ENCODE measurements at places on chromosomes 6 and 20.

DNA sequence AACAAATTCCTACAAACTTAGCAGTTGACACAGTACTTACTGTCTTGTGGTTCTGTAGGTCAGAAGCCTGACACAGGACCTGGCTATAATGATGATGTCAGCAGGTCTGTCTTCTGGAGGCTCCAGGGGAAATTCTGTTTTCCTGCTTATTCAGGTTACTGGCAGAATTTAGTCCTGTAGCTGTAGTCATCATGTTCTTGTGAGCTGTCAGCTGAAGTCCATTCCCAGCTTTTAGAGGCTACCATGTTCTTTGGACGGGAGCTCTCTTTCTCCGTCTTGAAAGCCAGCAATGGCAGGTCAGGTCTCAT lies 99.2 kb downstream of the HIVEP1 start:
- no peak for DNase-seq

DNA sequence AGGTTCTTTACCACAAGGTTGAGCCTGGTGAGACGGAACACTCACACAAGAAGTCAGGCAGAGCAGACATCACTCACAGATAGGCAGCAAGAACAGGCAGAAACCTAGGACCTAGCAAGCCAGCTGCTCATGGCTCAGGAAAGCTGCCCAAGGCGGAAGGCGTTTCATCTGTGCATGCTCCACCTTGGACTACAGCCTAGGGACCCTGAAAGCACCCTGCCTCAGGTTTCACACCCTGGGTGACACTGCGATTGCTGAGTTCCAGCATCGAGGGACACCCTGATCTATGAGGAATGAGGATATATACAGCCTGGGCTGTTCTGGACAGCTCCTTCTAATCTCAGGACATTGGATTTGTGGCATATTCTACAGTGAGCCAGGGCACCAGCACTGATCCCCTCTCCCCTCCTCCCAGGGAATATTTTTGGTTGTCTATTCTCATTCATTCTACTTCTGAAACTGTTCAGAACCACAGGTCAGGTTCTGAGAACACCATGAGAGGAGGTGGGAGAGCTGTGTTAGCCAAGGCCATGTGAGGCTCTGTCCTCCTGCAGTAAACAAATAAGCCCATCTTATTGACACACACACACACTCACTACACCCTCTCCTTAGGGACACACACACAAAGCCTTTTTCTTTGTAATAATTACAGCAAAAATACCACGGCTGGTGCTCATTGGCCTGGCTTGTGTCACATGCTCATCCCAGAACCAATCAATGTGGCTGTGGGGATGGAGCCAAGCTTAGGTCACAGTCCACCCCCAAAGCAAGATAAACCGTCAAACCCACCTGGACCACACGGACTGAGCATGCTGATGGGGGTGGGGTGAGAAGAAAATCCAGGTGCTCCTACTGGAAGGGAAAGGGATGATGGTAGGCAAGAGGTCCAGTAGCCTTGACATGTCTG lies 26.3 kb upstream of the PMEPA1 start:
- no peak for DNase-seq

GRCh38 chr20:63619086-63619485 lies 7.8 kb downstream of the GMEB2 start:
- DNase-seq: no peak

DNA sequence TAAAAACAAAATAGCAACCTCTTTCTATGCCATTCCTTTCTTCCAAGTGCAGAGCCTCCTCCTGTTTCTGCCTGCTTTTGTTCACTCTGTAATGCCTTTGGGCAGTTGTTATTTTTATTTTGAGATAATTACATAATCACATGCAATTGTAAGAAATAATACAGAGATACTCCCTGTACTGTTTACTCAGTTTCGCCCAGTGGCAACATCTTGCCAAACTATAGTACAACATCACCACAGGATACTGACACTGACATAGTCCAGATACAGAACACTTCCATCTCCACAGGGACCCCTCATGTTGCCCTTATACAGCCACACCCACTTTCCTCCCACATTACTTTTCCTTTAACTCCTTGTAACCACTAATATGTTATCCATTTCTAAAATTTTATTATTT lies 59.7 kb downstream of the BANF2 start:
- no peak for DNase-seq

GRCh38 chr6:12947967-12948366 lies 231.4 kb downstream of the PHACTR1 start:
- DNase-seq: no peak

- DNase-seq: no peak
Measured at GRCh38 chr6:142871910-142872331, 73.1 kb downstream of the HIVEP2 start.

DNA sequence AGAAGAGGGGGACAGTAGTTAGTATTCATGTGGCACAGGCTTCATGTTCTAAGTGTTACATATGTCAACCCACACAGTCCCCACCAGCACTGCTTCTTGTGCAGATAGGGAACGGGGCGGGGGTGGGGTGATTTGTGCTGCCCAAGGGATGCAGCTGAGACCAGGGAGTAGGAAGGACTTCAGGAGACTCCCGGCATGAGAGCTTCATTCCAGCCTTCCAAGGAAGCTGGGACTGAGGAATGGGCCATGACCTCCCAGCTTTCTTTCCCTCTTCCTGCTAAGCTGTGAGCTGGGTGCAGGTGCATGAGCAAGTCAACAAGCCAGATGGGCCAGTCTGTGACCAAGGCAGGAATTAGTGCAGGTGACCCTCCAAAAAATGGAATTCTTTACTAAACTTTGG lies 9.2 kb downstream of the BEND3 start:
- DNase-seq: no peak

DNA sequence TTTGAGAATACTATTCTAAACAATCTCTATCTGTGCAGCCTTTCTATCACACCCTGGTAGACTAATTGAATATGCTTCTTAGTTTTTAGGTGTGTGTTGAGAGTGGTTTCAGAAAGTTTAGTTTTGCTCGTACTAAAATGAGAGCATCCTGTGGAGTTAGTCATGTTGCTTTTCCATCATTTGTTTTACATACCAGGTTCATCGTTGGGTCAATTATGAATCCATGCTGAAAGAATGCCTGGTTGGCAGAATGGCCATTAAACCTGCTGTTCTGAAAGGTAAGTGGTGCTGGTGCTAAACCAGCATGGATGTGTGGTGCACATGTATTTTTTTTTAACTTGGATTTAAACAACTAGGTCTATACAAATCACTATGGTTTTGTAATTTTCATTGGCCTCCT lies 49.3 kb downstream of the CYB5R4 start:
- no peak for DNase-seq

GRCh38 chr6:156046841-156047449 lies 591.3 kb upstream of the NOX3 start:
- DNase-seq: no peak

DNA sequence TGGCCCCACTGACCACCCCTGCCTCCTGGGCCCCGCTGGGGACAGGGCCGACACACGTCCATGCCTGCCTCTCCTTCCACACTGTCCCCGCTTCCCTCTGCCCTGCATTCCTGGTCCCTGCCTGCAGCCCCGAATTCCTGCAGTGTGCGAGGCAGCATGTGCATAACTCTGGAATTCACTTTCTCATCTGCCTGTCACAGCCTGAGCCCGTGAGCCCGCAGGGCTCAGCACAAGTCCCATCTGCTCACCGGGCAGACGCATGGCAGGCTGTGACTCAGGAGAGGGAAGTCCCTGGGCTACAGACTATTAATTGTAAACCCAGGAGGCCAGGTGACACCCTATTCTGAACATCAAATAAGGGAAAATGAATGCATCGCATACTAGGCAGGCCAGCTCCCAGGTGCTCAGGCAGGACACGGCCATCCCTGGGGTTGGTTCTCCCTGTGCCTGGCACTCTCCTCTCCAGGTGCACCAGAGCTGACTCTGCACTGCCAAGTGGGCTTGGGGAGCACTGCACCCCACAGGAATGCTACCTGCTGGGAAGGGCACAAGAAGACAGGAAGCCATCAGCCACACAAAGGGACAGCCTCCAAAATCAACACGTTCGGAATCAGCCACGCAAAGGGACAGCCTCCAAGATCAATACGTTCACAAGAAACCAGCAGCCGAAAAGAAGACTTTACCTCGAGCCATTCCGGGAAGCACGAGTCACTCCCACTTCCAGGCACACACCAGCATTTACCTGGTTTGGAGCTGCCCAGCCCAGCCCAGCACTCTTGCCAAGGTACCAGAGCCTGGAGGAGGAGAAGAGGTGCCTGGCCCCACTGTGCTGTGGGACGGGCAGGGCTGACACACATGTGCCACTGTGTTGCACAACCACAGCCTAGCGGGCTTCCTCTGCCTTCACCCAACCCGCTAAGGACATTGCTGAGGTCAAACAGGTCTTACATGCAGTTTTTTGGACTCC lies 65.9 kb downstream of the DLL1 start:
- DNase-seq: no peak

DNA sequence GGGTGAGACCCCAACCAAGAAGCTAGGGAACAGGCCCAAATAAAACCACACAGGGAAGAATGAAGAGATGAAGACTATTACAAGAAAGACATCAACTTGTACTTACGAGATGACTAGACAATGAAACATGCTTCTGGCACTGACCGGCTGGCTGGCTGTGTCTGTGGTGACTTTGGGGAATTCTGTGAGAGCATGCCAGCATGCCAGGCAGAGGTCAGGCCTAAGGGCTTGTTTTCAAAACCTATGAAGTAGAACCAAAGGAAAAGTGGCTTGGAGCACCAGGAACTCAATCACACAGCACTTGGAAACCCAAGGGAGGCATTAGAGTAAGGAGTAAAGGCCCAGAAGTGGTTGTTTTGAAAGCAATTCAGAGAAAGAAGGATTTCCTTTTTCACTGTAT lies 28.4 kb upstream of the GSTA3 start:
- no peak for DNase-seq

GRCh38 chr6:165913676-165914570 lies 250.9 kb upstream of the PDE10A start:
- DNase-seq: no peak

DNA sequence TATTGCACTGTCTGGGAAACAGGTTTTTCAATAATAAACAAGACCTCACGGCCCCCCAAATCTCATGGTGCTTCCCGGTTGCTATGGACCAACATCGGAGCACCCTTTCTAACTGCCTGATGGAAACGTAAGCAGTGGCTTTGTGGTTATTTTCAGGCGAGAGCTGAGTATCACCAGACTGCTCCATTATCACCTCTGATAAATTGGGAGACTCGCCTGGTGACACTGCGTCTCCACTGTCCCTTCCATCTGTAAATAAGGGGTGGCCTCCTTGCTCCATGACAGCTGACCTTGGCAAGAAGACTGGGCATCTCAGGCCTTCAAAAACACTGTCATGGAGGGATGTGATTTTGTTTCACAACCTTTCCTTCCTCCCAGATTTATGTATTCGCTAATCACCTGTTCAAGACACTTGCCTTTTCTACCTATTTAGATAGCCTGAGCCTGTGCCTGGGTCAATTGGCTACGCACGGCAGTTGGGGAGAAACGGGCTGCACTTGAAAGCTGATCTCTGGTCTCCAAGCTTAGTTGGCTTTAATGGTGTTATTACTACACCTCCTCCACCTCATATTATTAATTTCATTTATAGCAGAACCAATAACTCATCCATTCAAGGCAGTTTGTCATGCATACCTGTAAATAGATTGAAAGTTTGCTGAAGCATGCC lies 17.7 kb upstream of the CDH4 start:
- no peak for DNase-seq

DNA sequence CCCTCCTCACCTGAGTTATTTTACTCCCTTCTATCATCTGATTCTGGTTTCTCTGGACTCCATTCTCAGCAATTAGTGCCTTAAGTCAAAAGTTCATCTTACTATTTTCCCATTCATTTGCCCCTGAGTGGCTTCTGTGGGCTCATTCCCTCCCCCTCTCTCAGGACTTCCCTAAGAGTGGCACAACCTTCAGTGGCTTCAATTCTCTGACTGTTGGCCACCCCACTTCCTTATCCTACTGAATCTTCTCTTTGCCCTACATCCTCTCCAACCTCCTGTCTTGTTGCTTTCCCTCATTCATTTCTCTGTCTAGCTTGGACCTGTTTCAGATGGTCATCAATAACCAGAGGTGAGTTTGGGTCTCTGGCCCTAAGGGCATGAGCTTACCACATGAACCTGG lies 61.1 kb upstream of the GLP1R start:
- no peak for DNase-seq

- DNase-seq: no peak
Measured at GRCh38 chr20:37504404-37505096, 16.5 kb upstream of the NNAT start.

- no peak for DNase-seq
Measured at GRCh38 chr6:16602035-16602434, 159.2 kb downstream of the ATXN1 start.

GRCh38 chr6:3885262-3886036 lies 36.3 kb downstream of the FAM50B start:
- no peak for DNase-seq

DNA sequence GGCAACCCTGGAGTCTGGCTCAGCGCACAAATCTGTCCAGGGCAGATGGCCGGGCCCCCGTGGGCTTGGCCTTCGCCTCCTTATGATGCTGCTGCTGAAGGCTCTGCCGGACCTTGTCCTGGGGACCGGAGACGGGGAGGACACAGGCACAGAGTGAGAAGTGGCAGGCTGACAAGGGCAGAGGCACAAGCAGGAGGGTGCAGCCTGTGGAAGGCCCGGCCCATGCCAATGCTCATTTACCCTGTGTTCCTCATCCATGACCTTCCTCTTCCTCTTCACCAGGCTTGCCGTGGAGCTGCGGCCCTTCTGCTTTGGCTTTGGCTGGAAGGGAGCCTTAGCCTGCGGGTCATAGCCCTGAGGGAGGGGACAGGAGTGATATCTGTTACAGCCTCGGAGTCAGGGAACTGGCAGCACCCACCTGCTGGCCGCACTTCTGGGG lies 2.4 kb downstream of the B3GALT4 start:
- no peak for DNase-seq

- DNase-seq: no peak
Measured at GRCh38 chr6:151257985-151258445, 18.2 kb downstream of the AKAP12 start.

DNA sequence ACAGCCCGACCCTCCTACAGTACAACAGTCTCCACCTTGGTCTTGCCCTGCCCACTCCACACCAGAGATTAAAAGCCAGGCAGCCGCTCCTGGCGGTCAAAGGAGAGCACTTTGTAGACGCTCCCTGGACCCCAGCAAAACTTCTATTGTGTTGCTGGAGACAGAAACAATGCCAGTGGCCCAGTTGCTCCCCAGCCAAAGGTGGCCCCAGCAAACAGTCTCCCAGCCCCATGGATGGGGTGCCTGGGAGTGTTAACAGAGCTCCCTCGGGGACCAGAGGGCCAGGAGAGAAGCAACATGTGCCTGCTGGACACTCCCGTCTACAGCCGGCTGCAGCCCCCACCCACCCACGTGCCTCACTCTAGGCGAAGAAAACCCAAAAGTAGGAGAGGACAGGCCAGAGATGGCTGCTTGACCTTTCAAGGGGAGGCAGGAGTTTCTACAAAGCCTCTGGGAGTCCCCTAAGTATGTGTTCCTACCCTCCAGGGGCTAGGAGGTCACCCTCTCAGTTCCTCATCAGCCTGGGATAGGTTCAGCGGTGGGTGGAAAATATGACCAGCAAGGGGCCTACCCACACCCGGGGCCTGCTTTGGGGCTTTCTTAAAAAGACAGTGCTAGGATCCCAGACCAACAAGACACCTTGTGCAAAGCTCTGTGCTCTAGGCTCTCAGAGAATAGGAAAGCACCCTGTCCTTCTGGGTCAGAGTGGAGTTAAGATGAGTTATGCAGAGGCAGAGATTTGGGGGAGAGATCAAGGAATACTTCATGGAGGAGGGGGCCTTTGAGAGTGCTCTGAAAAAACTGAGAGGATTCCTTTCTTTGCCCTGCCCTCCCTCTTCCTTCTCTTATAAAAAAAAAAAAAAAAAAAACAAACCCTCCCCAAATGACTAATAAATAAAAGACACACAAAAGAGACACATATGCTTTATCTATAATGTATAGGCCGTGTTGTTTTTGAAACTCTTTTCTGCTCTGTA lies 19.0 kb upstream of the PREX1 start:
- no peak for DNase-seq

- no peak for DNase-seq
Measured at GRCh38 chr6:17475606-17476244, 82.3 kb downstream of the CAP2 start.

All from left renal cortex interstitium (tissue), 4 donors.